CD4-positive, alpha-beta T cell treated with Interleukin-21 for 1 hour (primary cell): ENCODE measurements at places on chromosomes 2 and 18.
A peak's percentile ranks its signal among the peaks of the same experiment; 100 is the strongest.

DNA sequence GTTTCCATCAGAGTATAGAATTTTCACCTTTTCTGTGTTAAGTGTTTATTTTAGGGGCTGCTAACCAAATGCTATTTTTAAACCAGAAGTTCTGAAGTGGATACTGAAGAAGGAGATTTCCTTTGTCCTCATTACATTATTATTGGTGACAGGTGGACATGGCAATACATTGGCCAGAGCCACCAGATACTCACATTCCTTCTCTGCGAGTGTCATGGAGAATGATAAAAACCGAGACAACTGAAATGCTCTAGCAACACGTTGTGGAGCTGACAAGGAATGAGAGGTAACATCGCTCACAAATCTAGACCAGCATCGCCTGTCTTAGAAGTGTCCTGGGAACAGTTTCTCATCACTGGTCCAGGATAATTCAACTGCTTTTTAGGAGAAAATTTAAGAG is 241.2 kb downstream of the IRS1 start:
- no peak for DNase-seq

- DNase-seq, result no peak
These were observed 33.8 kb downstream of the KCNS3 start for GRCh38 chr2:17912266-17912691.

DNA sequence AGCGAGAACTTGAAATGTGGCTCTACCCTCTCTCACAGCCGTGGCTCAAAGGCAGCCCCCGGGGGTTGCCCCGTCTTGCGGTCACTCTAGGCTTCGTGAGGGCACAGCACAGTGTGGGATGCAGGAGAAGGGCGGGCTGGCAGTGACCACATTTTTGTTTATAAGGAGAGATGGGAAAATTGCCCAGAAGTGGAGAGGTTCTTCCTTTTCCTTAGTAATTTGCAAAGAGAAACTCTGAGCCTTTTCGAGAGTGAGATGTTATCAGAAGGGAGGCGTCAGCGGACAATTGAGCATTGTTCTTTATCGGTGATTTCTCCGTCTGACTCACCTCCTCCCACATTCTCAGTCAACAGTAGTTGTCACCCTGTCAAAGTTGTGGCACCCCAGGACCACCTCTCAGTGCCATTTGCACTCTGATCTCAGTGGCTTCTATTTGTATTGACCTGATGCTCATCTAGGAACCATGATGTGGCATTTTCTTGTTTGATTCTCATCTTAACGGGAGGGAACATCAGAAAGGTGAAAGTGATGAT is 89.6 kb downstream of the ACAA2 start:
- no peak for DNase-seq

GRCh38 chr2:55403256-55403998 is 16.2 kb downstream of the CCDC88A start:
- no peak for DNase-seq

DNA sequence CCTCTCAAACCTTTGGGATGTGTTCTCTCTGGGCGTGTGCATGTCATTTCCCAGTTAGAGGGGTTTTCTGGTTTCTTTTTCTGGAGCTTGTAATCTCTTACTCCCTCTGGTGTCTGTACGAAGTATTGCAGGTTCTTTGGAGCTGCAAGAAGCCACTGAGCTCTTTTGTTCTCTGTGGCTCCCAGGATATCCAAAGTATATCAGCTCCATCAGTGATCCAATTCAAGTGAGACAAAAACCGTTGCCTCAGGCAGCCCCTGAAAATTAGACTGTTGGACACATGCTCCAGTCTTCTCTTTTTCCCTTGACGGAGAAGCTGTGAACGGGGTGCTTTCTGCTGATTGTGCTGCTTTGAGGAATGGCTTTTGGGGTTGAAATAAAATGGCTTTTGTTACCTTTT is 59.0 kb upstream of the LDLRAD4 start:
- peak; percentile 70 for DNase-seq

DNA sequence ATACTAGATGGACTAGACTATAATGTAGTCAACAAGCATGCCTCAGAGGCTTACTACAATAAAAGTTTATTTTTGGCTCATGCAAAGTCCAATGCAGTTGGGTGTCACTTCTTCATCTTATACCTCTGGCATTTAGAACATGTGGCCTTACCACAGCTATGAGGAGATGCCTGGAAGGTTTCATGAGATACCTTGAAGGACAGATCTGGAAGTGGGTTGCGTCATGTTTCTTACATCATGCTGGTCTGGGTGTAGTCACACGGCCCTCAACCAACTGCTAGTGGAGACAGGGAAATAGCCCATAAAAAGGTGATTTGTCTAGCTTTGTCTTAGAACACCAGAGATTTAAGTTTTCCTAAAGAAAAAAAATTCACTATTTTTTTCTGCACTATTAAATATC is 91.7 kb upstream of the MMADHC start:
- DNase-seq, result no peak

GRCh38 chr2:41840702-41841551 is 206.9 kb upstream of the PKDCC start:
- peak; percentile 98 for DNase-seq

DNA sequence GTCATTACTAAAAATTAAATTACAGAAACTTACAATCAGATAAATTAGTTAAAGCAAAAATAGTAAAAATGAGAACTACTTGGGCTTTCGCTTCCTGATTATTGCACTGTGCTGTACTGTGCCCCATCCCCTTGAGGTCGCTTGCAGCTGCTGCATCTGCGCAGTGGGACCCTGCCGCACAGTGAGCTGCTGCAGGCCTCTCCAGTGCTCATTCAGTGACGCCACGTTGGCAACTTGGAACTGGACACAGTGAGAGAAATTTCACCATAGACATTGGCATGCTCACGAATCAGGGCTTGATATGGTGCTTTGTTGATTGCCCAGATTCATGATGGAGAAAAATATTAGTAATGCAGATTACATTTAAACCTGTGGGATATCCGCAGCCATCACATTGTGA is 290.8 kb upstream of the MYT1L start:
- no peak for DNase-seq

- no peak for DNase-seq
These were observed 1.2 kb downstream of the TFPI start for GRCh38 chr2:187552828-187553681.

DNA sequence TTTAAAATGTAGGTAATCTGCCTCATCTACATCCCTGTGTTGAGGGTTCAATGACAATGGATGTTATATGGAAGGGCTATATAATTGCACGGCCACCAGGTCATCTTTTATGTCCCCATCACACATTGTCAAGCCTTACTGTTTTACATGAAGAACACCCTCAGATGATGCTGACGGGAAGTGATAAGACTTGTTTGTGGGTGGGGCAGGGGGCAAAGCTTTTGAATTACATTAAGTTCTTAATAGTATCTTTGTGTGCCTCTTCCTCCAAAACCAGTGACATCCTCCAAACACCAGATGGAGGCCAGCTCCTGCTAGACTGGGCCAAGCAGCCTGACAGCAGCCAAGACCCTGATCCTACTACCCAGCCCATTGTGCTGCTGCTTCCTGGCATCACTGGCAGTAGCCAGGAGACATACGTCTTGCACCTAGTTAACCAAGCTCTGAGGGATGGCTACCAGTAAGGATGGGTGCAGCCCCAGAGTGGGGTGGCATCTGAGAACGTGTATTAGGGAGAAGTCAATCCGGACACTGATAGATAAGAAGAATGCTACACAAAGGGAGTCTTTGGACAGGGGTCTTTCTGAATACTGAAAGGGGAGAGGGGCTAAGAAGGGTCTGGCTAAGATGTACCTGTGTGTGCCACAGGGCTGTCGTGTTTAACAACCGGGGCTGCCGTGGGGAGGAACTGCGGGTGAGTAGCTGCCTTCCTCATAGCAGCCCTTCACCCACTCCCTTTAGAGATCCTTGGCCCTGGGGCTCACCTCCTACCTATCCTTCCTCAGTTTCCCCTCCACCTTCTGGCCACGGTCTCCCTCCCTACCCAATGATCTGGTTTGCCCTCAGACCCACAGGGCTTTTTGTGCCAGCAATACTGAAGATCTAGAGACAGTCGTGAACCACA is 5.3 kb downstream of the ABHD1 start:
- DNase-seq, result no peak

GRCh38 chr18:13726972-13727331 is 479 bp downstream of the RNMT start:
- DNase-seq, result peak; percentile 34

- DNase-seq, result no peak
These were observed 35.7 kb upstream of the ALPP start for GRCh38 chr2:232342635-232343565.

DNA sequence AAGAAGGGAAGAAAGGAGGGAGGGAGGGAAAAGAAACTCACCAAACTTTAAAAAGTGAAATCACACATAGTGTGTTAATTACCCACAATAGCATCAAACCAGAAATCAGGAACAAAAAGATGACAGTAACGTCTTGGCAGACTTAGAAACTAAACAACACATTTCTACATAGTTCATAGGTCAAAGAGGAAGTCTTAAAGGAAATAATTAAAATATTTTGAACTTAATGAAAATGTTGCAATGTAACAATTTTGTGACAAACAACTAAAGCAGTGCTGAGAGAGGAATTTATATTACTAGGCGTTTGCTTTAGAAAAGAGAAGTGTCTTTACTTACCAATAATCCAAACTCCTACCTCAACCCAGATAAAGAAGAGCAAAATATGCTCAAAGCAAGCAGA is 505.0 kb upstream of the ID2 start:
- DNase-seq, result no peak

- DNase-seq, result no peak
These were observed 116.9 kb upstream of the ATP8B1 start for GRCh38 chr18:57920036-57920435.

DNA sequence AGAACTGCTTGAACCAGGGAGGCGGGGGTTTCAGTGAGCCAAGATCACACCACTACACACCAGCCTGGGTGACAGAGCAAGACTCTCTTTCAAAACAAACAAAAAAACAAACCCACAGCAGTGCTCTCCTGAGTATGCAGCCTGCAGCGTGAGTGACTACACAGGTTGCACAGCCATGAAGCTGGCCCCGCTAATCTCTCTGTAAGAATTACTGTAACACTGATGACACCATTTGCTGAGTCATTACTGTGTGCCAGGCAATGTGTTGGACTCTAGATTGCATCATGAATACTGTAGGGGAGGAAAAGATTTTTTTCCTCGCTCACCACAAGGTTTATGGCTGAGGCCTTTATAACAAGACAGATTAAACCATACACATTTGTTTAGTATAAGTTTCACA is 118.6 kb upstream of the ATP8B1 start:
- DNase-seq, result no peak

- no peak for DNase-seq
These were observed 44.2 kb downstream of the NRXN1 start for GRCh38 chr2:50987616-50988313.

GRCh38 chr2:134341476-134341875 is 87.6 kb downstream of the MGAT5 start:
- no peak for DNase-seq

DNA sequence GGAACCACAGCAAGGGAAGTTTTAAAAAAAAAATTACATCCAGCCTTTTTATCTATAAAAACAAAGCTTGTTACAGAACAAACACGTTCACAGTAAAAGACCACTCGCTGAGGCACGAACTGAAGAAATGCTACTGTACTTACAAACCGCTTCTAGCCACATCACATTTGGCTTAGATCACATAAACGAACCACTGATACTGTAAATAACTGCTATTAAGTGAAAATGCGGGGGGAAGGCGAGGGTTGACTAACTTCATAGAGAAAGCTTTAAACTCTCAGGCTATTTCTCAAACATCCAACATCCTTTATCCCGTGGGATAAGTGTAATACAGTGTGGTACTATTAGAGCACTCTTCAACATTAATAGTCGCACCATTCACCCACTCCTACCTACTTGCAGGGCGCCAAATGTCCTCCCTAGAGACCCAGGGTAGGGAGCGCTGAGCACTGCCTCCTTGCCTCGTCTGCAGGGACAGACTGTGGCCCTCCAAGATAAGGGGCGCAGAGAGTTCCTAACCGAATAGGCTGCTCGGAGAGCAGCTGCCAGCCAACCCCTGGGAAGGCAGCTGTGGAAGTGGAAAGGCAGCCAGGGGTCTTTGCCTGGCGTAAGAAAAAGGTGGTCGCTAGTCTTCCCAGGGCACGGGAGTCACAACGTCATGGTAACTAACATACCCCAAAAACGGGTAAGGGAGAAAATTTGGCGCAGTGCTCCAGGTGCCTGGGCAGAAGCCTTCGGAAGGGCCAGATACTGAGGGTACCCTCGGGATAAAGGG is 854 bp downstream of the GPR155 start:
- peak; percentile 33 for DNase-seq

DNA sequence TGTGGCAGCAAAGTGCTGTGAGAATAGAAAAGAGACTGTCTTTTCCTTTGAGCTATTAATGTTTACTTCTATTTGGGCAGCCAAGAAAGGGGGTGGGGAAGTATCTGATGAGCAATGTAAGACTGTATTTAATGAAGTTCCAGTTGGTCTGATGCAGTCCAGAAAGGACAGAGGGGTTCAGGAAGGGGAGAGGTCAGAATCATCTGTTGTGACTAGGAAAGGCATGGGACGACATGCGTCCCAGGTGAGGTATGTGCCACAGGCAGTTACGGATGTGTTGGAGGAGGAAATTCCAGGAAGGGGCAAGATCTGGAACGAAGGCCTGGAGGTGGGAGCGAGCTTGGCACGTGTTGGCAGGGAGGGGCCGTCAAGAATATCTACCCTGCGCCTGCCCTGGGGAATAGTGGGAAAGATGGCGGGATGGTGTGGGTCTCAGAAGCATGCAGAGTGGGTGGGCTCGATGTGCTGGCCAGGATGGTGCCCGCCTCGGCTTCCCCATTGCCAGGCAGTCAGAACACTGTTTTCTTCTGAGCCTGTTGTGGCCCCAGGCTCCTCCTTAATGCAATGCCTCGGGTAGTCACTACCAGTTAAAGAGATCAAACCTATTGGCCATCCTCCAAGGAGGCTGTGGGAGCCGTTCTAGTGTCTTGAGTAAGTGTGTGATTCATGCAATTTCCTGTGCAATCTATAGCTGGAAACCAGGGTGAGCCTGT is 57.8 kb upstream of the TXNDC2 start:
- peak; percentile 6 for DNase-seq

DNA sequence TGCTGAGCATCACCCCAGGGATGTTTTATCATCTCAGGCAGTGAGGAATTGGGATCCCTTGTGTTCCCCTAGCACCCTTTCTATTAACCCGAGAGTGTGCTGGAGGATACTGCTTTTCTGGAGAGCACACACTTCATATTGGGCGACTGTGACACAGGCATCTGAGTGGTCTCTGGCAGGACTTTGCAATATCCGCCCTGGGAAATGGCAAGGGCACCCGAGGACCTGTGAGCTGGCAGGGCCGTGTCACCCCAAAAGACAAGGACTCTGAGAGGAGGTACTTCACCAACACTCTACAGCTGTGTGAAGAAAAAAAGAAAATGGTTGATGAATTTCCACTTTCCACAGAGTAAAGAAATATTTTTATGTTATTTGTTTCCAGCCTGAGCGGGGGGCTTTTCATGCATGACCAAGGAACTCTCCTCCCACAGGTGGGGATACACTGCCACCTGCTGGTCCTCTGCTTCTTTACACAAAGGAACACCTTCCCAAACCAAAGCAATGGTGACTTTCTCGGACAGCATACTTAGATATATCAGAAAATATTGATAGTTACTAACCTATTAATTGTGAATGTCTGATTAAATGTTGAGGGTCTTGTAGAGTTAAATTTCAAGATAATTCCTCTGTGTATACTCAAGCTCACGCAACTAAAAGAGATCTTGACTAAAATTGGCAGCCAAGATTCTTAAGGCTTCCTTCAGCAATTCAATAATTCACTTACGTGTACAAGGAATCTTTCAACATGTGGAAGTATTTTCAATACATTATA is 45.9 kb upstream of the REG3G start:
- DNase-seq, result peak; percentile 1
